ENCODE measurements at places on chromosomes 6 and 20.

- DNase-seq: no peak
Measured at GRCh38 chr20:19260412-19261090, 48.1 kb downstream of the SLC24A3 start.

GRCh38 chr20:13458860-13459451 lies 179.8 kb downstream of the TASP1 start:
- peak; percentile 30 for DNase-seq

- DNase-seq: no peak
Measured at GRCh38 chr6:11241793-11242201, 9.3 kb upstream of the NEDD9 start.

DNA sequence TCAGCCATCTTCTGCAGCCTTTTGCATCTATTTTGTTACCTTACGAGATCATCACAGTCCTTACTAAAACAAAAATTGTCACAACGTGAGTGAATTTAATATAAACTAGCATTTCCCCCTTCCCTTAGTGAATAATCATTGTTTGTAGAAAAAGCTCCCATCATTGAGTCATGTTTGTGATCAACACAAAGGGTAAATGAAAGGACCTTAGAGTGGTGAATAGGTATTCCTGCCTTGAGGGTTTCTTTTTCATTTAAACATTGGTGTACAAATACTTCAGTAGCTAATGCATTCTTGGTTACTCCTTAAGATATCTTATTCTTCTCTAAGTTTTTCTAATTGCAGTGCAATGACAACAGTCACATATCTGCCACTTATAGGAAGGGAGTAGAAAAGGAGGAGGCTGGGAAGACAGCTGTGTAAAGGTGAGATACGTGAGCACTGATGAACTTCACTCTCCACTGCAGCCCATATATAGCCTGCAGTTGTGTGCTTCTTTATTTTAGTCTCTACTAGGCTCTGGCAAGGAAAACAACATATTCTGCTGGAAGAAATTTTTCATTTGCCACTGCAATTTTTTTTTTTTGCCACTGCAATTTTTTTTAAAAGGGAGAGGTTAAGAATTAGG lies 27.8 kb downstream of the ADGRG6 start:
- DNase-seq: no peak

- DNase-seq: no peak
Measured at GRCh38 chr6:43714311-43715055, 26.9 kb upstream of the MRPS18A start.
